ENCODE measurements at places on chromosomes 6 and 20.

- no peak for DNase-seq
Observed at GRCh38 chr20:48298851-48299484, 513.7 kb upstream of the SULF2 start.

GRCh38 chr20:10436053-10436699, 1.1 kb downstream of the SLX4IP start:
- no peak for DNase-seq

GRCh38 chr20:9401371-9401770, 113.0 kb upstream of the LAMP5 start:
- DNase-seq: no peak

DNA sequence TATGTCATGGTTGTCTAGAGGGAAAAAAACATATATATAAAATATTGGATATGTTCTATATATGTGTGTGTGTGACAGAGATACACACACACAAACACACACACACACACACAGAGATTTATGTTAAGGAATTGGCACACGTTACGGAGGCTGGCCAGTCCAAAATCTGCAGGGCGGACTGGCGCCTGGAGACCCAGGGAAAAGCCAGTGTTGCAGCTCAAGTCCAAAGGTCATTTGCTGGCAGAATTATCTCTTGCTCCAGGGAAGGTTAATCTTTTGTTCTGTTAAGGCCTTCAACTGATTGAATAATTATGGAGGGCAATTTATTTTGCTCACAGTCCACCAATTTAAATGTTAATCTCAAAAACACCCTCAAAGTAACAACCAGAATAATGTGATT, 37.5 kb upstream of the PDE7B start:
- no peak for DNase-seq

DNA sequence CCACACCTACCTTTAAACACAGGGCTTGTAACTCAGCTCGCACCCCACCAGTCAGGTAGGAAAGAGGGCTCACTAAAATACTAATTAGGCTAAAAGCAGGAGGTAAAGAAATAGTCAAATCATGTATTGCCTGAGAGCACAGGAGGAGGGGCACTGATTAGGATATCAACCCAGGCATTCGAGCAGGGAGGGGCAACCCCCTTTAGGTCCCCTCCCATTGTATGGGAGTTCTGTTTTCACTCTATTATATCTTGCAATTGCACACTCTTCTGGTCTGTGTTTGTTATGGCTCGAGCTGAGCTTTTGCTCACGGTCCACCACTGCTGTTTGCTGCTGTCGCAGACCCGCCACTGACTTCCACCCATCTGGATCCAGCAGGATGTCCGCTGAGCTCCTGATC, 657.2 kb downstream of the PRIM2 start:
- no peak for DNase-seq

DNA sequence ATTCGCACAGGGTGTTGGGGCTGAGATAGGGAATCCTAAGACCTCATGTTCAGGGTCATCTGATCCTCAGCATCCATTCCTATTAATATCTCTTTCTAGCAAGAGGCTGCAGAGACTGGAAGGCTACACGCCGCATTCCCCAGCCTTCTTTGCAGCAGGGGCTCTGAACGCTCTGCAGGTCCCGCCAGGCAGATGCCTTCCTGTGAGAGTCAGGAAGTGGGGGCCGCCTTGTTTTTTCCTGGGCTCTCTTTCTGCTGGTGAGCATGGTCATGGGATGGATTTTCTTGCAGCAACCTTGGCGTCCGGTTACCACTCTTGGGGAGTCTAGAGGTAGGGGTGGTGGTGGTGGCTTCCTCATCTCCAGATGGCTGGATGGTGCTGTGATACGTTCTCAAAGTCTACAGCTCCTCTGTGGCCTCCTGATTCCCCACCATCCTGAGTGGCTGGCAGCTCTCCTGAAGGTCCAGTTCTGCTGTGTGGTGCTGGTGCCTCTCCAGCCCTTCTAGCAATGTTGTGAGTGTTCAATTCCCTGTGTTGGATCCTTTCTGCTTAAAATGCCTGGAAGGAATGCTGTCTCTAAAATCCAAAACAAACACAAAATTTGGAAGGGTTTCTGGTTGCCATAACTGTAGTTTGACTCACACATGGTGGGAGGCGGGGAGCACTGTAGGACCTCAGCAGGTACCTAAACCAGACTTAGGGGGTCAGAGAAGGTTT, 111.9 kb downstream of the CEBPB start:
- no peak for DNase-seq

GRCh38 chr6:122408702-122409458, 9.4 kb downstream of the HSF2 start:
- no peak for DNase-seq

DNA sequence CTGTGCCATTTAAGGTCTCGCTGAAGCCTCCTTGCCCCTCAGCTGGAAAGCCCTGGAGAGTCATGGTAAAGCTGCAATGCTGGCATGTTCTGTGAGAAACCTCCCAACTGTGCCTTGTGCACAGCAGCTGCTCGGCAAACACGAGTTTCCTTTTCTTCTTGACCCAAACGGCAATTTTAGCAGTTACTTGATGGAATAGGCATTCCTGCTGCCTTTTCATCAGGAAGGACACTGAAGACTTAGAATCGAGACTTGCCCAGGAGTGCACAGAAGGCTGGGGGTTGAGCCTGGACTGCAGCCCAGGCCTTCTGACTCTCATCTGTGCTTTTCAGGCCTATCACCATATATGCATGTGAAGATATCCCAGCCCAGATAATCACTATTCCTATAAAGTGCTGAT, 28.7 kb upstream of the CLDN20 start:
- DNase-seq: no peak

- no peak for DNase-seq
Observed at GRCh38 chr6:5174244-5174643, 86.5 kb downstream of the LYRM4 start.

DNA sequence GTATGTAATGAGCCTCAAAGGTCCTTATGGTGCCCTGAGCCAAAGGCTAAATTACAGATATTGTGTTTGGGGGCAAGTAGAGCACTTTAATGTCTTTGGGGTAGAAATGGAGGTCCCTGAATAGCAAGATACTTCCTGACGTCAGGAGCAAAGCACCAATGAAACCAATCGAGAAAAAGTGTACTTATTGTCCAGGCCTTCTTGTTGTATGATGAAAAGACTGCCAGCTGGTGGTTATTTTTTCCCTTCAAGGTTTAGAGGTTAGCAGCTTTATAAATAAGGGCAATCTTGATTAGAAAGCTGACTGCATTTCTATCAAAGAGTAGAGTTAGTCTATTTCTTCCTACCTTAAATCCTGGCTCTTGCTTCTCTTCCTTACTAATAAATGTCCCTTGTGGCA, 76.1 kb upstream of the HSF2 start:
- DNase-seq: no peak

DNA sequence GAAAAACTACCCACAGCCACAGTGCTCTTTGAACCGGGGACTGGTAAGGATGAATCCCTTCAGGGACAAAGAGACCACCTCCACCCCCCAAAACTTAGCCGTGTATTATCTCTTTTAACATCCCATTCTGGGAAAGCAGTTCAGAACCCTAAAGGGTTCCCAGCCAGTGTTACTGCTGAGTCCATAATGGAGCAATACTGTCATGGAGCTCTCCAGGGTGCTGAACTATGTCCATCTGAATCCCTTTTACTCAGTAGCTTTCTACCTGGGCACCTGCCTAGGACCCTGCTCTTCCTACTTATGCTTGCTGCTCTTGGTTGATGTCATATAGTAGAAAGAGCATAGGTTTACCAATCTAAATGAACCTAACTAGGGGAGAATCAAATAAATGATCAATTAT, 22.3 kb upstream of the SAYSD1 start:
- DNase-seq: no peak

DNA sequence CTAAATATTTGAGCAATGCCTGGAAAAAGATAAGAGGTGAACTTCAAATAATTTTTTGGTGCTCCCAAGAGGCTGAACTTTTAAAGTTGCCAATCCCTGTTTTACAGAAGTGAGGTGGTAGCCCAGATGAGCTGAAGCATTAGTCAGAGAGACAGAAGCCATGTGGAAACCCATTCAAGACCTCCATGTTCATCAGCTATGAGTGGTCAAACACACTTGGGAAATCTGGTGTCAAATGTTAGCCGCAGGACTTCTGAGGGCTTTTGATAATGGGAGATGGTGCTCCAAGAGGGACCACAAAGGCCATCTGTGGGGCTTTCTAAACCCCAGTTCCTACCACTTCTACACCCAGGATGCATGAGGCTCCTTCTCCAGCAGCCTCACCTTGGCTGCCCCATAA, 77.5 kb upstream of the MRPS10 start:
- DNase-seq: no peak

- no peak for DNase-seq
Observed at GRCh38 chr6:10431423-10432164, 16.7 kb upstream of the TFAP2A start.

DNA sequence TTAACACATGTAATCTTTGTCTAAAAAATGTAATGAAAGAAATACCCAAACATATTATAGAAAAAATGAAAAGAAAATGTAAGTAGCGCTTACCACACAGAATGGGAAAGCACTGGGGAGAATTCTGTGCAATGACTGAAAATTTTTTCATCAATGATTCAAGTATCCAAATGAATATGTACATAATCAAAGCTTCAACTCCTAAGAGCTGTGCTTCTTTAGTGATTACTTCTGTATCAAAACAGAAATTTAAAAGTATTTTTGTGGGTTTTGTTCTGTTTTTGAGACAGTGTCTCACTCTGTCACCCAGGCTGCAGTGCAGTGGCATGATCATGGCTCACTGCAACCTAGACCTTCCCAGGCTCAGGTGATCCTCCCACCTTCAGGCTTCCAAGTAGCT, 13.7 kb downstream of the LMBRD1 start:
- DNase-seq: no peak

GRCh38 chr6:2806644-2807043, 35.0 kb downstream of the SERPINB1 start:
- DNase-seq: no peak

DNA sequence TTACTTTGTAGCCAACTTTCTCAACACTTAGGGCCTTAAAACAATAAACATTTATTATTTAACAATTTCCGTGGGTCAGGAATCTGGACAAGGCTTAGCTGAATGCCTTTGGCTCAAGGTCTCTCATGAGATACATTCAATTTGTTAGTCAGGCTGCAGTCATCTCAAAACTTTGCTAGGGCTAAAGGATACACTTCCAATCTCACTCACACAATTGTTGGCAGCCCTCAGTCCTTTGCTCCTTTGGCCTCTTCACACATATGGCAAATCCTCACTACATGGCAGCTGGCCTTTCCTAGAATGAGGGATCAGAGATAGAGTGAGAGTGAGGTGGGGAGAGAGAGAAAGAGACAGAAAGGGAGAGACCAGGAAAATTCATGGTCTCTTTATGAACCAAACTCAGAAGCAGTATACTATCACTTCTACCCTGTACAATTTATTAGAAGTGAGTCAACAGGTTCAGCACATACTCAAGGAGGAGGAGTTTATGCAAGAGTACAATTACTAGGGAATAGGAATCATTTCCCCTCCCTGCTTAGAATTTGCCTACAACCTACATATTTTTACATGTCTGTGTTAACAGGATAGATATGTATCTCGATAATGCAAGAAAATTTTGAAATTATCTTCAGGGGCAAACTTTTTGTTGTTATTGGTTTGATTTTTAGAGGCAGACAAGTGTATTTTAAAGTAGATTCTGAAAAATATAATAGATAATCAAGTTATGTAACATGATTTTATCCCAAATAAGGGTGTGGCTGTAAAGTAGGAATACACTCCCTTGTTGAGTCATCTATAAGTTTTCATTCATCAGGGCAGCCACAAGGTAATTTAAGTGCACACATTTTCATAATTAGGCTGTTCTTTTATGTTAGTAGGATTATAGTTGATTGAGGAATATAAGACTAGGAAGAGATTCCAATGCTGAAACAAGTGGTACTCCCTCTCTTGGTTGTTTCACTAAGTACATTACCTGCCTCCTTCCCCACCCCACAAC, 85.9 kb upstream of the HMGCLL1 start:
- no peak for DNase-seq

- no peak for DNase-seq
Observed at GRCh38 chr20:52524861-52525260, 333.3 kb upstream of the ZFP64 start.

DNA sequence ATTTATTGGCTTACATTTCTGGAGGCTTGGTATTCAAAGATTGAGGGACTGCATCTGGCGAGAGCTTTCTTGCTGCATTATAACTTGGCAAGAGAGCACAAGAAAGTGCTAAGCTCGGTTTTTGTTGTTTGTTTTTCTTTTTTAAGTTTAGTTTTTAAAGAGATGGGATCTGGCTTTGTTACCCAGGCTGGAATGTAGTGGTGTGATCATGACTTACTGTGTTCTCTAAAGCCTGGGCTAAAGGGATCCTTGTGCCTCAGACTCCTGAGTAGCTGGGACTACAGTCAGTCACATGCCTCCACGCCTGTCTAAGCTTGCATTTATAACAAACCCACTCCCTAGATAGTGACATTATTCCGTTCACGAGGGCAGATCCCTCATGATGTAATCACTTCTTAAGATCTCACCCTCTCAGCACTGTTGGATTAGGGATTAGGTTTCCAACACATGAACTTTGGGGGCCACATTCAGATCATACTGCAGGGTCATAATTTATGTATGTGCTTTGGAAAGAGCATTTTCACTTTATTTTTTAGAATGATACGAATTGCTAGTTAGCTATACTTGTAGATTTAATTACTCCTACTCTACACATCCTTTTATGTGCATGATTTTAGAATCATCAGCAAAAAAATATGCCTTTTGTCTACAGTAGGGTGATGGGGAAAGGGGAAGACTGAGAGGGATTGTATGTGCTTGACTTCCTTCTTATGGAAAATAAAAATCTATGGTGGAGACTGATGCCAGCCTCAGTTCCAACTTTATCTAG, 167.8 kb downstream of the JARID2 start:
- no peak for DNase-seq

GRCh38 chr20:40991181-40991889, 37.3 kb upstream of the TOP1 start:
- DNase-seq: no peak

DNA sequence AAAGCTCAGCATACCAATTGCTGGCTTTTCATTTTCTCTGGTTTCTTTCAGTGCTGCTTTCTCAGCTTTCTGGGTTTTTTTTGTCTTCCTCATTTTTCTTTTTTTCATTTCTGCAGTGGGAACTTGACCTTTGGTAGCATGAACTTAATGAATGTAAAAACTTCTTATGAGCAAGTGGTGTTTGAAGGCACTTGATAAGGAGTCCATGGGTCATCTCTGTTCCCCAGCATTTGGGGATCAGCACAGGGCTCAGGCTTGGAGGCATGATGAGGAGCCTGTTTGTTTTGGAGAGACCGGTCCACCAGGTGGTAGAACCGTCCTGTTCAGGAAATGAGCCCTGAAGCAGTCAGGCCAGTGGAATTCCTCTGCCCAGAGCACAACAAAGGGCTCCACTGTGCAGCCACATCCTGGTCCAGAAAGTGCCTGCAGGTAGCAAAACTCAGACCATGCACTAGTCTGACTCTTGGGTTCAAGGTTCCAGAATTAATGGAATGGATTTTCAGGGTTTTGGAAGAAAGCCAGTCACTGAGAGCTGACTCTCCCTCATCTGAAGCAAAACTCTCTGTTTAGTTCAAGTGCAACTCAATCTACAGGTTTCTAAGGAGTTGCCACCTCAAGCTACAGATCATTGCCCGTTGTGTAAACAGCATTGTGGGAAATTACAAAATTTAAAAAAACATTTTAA, 52.3 kb upstream of the ADGRF1 start:
- DNase-seq: no peak

Measured in stimulated activated CD4-positive, alpha-beta T cell treated with anti-CD3 and anti-CD28 coated beads, Interleukin-15, amount 100 ng/mL, for 1 hour (primary cell).